ENCODE measurements at places on chromosomes 7 and 10. TPM values are rescaled to one million over a fixed set of nuclear protein-coding genes. Genes with fewer than 3 reads are reported as not detected.

DNA sequence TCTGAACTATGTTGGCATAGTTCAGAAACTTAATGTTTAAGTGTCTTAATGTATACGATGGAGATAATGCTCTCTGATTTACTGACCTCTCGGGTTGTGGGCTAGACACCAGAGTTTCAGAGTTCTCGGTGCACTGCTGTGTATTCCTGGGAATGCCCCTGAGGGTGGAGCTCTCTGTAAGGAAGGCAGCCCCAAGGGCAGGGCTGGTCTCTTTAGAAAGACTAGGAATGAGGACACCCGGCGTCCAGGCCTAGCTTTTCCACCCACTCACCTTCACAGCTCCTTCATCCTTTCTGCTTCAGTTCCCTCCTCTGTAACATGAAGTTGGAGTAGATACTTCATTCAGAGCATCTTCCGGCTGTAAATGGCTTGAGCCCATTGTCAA lies 536.6 kb upstream of the GALNT17 start:
- no peaks in the 10 kb centered on the region for H3K27me3 ChIP-seq
- no peaks in the 10 kb centered on the region for H3K36me3 ChIP-seq
- no peak overlapping the region for H3K4me3 ChIP-seq
- no peaks in the 10 kb centered on the region for H3K4me1 ChIP-seq

- DNase-seq: no peak
- no peak overlapping the region for H3K27ac ChIP-seq
These were observed 27.5 kb downstream of the AP3M1 start for GRCh38 chr10:74123081-74123480.

DNA sequence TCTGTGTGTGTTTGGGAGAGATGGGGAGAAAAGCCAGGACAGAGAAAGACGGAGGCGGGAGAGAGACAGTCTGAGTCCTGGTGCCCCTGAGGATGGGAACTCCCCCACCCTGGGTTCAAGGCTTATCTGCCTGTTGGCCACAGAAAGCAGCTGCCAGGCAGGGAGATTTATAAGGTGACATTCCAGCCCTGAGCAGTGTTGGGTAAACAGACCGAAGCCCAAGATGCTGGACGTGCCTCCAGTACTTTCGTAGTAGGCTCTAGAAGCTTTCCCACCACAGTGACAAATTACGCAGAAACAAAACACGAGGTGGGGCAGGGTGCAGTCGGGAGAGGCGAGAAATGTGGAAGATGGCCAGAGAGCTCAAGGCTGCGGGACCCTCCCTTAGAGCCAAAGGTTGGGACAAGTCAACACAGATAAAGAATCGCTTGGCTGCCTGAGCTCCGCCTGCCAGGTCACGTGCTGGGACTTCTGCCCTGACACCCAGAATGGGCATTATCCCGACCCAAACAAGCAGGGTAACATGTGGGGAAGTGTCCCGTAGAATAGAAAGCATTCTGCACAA lies 41.1 kb downstream of the CCDC3 start:
- peak overlapping the region; percentile 65 for H3K27ac ChIP-seq
- no peaks in the 10 kb centered on the region for H3K36me3 ChIP-seq
- H3K27me3 ChIP-seq: no peaks in the 10 kb centered on the region
- H3K4me1 ChIP-seq: no peaks in the 10 kb centered on the region
- no peak overlapping the region for H3K4me3 ChIP-seq

DNA sequence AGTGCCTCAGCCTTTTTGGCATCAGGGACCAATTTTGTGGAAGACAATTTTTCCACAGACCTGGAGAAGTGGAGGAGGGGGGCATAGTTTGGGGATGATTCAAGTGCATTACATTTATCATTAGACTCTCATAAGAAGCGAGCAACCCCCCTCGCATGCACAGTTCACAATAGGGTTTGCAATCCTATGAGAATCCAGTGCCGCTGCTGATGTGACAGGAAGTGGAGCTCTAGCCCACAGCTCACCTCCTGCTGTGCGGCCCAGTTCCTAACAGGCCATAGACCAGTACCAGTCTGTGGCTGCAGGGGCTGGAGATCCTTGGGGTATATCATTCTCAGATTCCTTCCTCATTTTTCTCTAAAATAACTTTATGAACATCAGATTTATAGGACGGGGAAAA lies 50.8 kb downstream of the ATAD1 start:
- no peak overlapping the region for H3K4me3 ChIP-seq
- no peaks in the 10 kb centered on the region for H3K4me1 ChIP-seq
- H3K27ac ChIP-seq: no peak overlapping the region
- H3K27me3 ChIP-seq: no peaks in the 10 kb centered on the region
- DNase-seq: no peak

Gene PAPOLB
- 0.26 TPM for total RNA-seq

Gene BAG3
- 85.1 TPM for total RNA-seq

Gene CLDN3
- not detected for total RNA-seq

Gene UNCX
- total RNA-seq: not detected

Gene SORCS1
- 3.8 TPM for total RNA-seq

Gene SPDYE8
- not detected for total RNA-seq

All from aorta (tissue), 5 donors.